ENCODE measurements at places on chromosomes 7 and 10. TPM values are rescaled to one million over a fixed set of nuclear protein-coding genes. Genes with fewer than 3 reads are reported as not detected.

DNA sequence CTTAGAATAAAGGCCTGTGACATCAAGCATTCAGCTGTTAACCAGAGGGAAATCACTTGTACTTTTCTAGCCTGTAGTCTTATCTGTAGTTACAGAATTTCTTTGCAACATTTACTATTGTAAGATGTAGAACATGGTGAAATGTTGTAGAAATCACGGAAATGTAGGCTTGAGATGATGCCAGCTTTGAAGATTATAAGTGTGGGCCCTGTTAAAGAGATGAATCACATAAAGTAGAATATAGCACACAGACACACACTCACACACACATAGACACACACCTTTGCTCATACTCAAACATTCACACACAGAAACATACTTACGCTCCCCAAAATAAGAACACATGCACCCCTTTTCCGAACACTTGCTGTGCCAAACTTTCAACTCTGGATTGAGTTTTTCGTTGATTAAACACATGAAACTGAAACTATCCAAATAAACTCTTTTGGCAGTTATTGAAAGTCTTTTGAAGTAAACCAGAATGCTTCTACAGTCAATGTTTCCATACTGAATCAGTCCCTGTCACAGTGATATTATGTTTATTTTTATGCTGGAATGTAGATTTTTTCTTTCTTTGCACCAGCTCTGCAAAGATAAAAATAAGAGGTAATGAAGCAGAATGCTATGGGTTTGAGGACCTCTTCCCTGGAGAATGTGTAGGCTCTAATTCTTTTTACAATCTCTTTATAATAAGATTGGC lies 230.3 kb upstream of the MEOX2 start:
- no peak for DNase-seq

DNA sequence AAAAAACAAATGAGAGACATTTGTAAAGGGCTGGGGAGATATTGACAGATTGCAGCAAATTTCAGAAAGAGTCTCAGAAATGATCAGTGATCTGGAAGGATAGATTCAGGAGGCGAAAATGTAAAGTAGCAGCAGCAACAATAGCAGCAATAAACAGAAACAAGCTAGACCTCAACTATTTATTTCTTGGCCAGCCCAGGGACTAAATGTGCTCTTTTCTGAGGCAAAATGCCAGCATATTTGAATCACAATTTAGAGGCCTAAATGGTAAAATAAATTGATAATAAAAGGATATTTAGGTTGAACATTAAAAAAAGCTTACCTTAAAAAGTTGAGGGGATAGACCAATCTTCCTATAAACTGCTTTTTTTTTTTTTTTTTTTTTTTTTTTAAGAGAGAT lies 134.6 kb upstream of the ITGB1 start:
- no peak for DNase-seq

DNA sequence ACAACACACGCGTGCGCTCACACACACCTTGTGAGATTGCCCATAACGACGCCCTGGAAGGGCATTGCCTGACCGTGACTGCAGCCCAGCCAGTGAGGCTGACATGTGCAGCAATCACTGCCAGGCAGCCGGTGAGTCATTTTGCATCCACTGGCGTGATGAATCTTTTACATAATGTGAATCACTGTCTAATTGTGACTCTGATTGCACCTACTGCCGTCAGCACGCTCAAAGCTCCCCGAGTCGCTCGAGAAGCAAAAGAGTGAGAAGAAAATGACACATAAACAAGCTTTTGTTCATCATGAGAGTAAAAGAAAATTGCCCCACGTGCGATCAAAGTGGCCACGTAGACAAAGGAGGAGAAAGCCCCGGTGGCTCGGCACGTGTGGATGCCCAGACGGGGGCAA lies 117.4 kb upstream of the PFKP start:
- DNase-seq: no peak

DNA sequence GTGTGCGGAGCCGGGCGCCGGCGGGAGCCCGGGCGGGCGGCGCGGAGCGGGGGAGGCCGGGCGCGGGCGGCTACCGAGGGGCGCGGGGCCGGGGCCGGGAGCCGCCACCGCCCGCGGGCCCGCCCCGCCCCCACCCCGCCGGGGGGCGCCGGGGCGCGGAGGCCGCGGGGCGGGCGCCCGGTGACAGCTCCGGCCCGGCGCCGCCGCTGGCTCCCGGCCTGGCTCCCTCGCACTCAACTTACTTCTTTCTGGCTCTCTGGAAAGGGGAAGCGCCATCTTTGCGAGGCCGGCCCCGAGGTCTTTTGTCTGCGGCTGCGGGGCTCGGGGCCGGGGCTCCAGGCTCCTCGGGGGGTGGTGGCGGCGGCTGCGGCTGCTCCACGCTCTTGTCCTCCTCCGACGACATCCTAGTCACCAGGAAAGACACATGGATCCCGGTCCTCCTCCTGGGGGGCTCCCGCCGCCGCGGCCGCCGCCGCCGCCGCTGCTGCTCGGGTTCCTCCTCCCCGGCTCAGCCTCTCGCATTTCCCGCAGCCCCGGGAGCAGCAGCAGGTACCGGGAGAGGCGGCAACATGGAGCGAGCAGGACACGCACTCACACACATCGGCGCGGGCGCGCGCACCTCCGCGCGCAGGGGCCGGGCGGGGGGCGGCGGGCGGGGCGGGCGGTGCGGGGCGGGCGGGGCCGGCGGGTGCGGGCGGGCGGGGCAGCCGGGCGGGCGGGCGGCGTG lies at the start of gene KMT2C:
Gene KMT2C, minus strand, starts transcription at position 620 of the 727 bp plus-strand sequence. Its CDS starts 217 bp downstream, at position 403.
- peak; percentile 80 for DNase-seq

The OPN4 gene
- not detected for total RNA-seq

The EVX1 gene
- not detected for total RNA-seq

The HDAC9 gene
- 62.0 TPM for total RNA-seq
